Heart left ventricle (tissue), 16 donors: ENCODE measurements at places on chromosomes 12 and 14. TPM values are rescaled to one million over a fixed set of nuclear protein-coding genes. Genes with fewer than 3 reads are reported as not detected.

GRCh38 chr12:16392846-16393535 lies 45.5 kb downstream of the MGST1 start:
- no peak for DNase-seq

DNA sequence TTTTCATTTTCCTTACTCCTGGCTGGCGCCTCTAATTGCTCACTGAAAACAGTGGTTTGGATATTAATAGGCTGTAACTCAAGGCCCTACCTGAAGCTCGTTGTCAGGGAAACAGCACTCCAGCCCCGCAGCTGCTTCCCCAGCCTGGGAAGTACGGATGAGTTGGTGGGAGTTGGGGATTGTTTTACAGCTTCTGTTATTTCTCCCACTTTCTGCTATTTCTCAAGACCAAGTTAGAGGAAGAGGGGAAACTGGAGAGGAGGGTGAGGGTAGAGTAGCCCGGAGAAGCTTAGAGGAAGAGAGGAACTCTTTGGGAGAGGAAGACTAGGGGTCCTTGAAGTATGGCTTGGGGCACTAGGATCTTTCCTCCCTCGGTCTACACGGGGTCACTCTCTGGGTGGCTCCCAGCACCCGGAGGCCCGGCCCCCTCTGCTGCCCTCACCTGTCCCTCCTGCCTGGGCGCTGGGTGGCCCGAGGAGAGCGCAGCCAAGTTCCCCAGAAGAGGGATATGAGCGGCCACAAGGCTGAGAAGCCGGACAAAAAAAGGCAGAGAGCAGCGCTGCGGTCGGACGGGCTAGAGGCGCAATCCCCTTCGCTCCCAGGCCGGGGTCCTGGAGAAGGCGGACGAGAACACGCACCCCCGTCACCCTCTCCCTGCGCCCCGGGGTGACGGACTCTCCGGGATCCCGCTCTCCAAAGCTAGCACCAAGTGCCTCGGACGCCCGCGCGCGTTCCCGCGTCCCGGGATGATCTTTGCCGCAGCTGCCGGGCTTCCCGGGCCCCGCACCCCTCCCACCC lies 671 bp downstream of the SPTB start:
- peak; percentile 26 for DNase-seq

- DNase-seq, result no peak
These were observed 161.7 kb upstream of the PARP11 start for GRCh38 chr12:4034921-4035320.

GRCh38 chr14:23028799-23029198 lies 5.9 kb downstream of the PSMB5 start:
- DNase-seq, result no peak

GRCh38 chr12:121575952-121576625 lies 4.7 kb downstream of the KDM2B start:
- DNase-seq, result no peak

Gene TPPP2
- 0.81 TPM for total RNA-seq

Gene TMEM132C
- total RNA-seq, result 2.2 TPM

Gene SDR9C7
- total RNA-seq, result not detected
